Mesangial cell (primary cell): ENCODE measurements at places on chromosomes 5 and 9. TPM values are rescaled to one million over a fixed set of nuclear protein-coding genes. Genes with fewer than 3 reads are reported as not detected.

Gene PCDHGB4
- 4.2 and 7.1 TPM in 2 replicates for total RNA-seq

Gene GRM6
- not detected in 2 replicates for total RNA-seq

Gene SPINK6
- total RNA-seq = not detected in 2 replicates

Gene HTR4
- total RNA-seq = not detected in 2 replicates

Gene ORM2
- total RNA-seq = not detected in 2 replicates

Gene KCNT1
- not detected in 2 replicates for total RNA-seq

Gene TMC1
- total RNA-seq = not detected in 2 replicates

Gene GRIN1
- 0.13 TPM in 1 of 2 replicates, not detected in the other for total RNA-seq

Gene NTRK2
- total RNA-seq = under 0.01 and 0.13 TPM in 2 replicates

Gene GLRA1
- not detected in 2 replicates for total RNA-seq

Gene DMGDH
- total RNA-seq = 0.33 and 3.3 TPM in 2 replicates
